ENCODE measurements at places on chromosomes 3 and 15.

DNA sequence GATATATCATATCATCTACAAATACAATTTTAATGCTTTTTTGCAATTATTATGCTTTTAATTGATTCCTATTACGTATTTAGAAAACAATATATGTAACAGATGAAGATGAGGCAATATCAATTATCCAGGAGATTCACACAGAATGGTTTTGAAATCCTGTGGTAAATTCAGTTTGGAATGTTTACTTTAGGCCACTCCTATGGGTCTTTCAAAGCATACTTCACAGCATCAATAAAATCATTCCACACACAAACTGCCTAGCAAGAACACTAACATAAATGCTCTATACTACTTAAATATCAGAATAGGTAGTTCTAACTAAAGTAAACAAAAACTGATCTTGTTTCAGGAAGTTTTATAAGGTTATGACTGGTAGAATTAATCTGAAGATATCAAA, 90.5 kb downstream of the FAM227B start:
- DNase-seq = no peak

GRCh38 chr15:72532991-72533601, 59.0 kb downstream of the ARIH1 start:
- DNase-seq = no peak

GRCh38 chr15:80856400-80856799, 77.2 kb downstream of the CEMIP start:
- DNase-seq = no peak

DNA sequence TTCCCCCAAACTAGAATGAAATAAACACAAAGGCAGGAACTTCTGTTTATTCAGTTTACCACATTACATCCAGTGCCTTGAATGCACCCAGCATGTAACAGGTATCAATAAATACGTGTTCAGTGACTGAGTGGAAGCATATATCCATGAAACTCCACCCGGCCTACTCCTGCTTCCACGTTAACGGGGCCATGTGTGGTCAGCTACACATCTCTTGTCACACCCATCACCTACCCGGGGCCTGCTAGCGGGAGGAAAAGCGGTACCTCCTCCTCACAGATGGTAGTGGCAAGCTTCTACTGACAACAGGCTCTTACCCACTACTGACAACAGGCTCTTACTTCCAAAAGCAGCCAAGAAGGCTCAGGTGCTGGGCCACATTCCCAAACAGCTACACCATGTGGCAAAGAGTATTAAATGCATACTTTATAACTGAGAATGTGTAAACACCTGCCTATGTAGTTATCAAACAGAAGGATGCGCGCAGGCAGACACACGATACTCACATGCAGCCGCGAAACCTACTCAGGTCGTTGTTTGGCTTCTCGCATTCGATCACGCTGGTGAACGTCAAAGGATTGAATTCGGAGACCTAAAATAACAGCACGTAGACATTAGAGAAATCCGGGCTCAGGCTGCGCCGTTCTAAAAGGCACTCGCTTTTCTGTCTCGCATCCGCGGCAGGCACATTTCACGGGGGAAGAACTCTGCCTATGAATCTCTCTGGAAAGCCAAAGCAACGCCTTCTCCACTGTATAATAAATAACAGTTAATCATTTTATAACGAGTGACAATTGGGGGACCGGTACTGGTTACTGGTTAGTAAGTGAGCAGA, 127.4 kb downstream of the ATP10A start:
- no peak for DNase-seq

DNA sequence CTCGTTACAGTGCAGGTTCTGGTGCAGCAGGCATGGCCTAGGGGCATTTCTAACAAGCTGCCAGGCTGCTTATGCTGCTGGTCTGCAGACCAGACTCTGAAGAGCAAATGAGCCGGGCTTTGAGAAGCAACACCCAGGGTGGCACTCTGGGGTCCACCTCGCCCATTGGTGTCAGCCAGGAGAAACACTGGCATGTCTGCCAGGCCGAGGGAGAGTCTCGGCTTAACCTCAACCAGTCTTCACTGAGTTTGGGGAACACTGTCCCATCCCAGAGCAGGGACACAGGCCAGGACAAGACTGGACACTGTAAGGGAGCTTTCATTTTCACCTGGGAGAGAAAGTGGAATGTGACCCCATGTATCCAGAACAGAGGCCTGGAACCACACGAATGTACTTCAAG, 93.4 kb downstream of the TOP2B start:
- no peak for DNase-seq

DNA sequence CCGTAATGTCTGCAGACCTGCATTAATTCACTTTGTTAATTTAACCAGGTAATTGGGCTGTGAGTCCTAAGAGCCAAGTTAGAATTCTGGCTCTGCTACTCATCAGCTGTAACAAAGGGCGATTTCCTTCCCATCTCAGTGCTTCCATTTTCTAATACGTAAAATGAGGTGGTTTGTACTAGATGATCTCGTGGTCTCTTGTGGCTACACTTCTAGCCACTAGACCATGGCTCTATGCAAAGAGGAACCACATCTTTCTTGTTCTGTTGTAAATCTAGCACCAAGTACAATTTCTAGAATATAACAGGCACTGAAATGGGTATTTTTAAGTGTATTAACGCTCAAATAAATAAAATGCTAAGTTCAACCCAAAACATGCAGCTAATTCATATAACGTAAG, 174.4 kb upstream of the THBS1 start:
- DNase-seq = no peak

GRCh38 chr3:3015185-3016089, 94.7 kb downstream of the IL5RA start:
- no peak for DNase-seq

DNA sequence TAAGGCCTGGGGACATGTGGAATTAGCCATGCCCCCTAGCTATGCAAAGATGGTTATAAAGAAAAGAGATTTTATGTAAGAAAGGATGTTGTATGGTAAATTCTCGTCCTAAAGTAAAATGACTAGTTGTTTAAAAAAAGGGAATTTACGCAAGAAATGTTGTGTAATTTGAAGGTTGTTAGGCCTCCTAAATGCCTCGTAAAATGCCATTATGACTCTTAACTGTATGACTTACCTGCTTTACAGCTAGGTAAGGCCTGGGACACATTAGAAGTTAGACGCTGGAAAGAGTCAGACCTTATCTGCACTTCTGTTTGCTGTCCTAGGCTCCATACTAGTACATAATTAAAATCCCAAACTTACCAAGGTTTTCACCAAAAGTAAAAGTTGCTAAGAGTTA, 17.5 kb upstream of the HHATL start:
- DNase-seq = no peak
